B cell (primary cell): ENCODE measurements at places on chromosomes 13 and 19.

- no peak overlapping the region for H3K27ac ChIP-seq
- no peak overlapping the region for H3K4me3 ChIP-seq
- no peaks in the 10 kb centered on the region for H3K4me1 ChIP-seq
- H3K27me3 ChIP-seq, result no peaks in the 10 kb centered on the region
- no peak for DNase-seq
These were observed 41.5 kb upstream of the TSHZ3 start for GRCh38 chr19:31390711-31391110.

- no peak for DNase-seq
- H3K36me3 ChIP-seq, result no peaks in the 10 kb centered on the region
- no peaks in the 10 kb centered on the region for H3K27me3 ChIP-seq
- no peak overlapping the region for H3K27ac ChIP-seq
These were observed 34.8 kb upstream of the NDFIP2 start for GRCh38 chr13:79445968-79446645.

- no peak for DNase-seq
- H3K27ac ChIP-seq, result no peak overlapping the region
- no peaks in the 10 kb centered on the region for H3K36me3 ChIP-seq
- peaks cover 9% of the 10 kb centered on the region for H3K27me3 ChIP-seq
- no peak overlapping the region for H3K4me3 ChIP-seq
These were observed 85.7 kb downstream of the NUFIP1 start for GRCh38 chr13:44903574-44903985.

- no peaks in the 10 kb centered on the region for H3K36me3 ChIP-seq
- H3K4me1 ChIP-seq, result peaks cover 13% of the 10 kb centered on the region
- no peak overlapping the region for H3K4me3 ChIP-seq
These were observed 438.1 kb downstream of the FGF9 start for GRCh38 chr13:22108979-22109378.

GRCh38 chr19:19269952-19270694, 3.0 kb downstream of the TM6SF2 start:
- no peaks in the 10 kb centered on the region for H3K36me3 ChIP-seq
- H3K4me3 ChIP-seq, result no peak overlapping the region
- no peaks in the 10 kb centered on the region for H3K27me3 ChIP-seq

GRCh38 chr19:17996826-17997316, 11.1 kb upstream of the ARRDC2 start:
- no peak overlapping the region for H3K27ac ChIP-seq
- no peaks in the 10 kb centered on the region for H3K27me3 ChIP-seq
- H3K4me3 ChIP-seq, result no peak overlapping the region

- peak; percentile 17 for DNase-seq
- no peak overlapping the region for H3K4me3 ChIP-seq
- no peak overlapping the region for H3K27ac ChIP-seq
These were observed 8.9 kb downstream of the PTGIR start for GRCh38 chr19:46615966-46616365.

DNA sequence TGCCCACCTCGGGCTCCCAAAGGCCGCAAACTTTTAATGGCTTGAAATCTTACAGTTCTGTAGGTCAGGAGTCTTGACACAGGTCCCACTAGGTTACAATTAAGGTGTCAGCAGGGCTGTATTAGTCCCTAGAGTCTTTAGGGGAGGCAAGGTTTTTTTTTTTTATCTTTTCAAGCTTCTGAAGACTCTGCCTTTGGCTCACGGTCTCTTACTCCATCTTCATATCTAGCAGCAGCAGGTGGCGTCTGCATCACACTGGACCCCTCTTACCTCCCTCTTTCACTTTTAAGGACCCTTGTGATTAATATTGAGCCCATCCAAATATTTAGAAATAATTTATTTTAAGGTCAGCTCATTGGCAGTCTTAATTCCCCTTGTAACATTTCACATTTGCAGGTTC, 11.6 kb downstream of the MIR17HG start:
- H3K36me3 ChIP-seq, result peaks cover 18% of the 10 kb centered on the region
- no peaks in the 10 kb centered on the region for H3K4me1 ChIP-seq
- H3K27me3 ChIP-seq, result no peaks in the 10 kb centered on the region
- DNase-seq, result no peak
- H3K4me3 ChIP-seq, result no peak overlapping the region

DNA sequence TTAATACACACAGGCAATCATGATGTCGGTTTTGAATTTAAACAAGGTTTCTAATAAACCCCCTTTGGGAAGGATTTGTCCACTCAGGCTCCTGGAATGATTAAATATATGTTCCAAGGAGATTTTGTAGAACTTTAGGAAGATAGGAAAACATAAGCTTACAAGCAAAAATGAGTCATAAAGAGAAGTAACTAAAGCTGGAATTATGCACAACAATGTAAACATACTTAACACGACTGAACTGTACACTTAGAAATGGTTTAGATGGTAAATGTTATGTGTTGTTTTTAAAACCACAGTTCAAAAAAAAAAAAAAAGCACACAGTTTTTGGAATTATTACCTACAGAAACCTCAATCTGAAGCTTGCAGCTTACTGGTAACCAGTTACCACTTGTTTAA, 304.4 kb downstream of the NALCN start:
- H3K4me1 ChIP-seq, result no peaks in the 10 kb centered on the region
- no peak for DNase-seq
- no peaks in the 10 kb centered on the region for H3K27me3 ChIP-seq
- no peak overlapping the region for H3K27ac ChIP-seq
- no peaks in the 10 kb centered on the region for H3K36me3 ChIP-seq
- H3K4me3 ChIP-seq, result no peak overlapping the region

DNA sequence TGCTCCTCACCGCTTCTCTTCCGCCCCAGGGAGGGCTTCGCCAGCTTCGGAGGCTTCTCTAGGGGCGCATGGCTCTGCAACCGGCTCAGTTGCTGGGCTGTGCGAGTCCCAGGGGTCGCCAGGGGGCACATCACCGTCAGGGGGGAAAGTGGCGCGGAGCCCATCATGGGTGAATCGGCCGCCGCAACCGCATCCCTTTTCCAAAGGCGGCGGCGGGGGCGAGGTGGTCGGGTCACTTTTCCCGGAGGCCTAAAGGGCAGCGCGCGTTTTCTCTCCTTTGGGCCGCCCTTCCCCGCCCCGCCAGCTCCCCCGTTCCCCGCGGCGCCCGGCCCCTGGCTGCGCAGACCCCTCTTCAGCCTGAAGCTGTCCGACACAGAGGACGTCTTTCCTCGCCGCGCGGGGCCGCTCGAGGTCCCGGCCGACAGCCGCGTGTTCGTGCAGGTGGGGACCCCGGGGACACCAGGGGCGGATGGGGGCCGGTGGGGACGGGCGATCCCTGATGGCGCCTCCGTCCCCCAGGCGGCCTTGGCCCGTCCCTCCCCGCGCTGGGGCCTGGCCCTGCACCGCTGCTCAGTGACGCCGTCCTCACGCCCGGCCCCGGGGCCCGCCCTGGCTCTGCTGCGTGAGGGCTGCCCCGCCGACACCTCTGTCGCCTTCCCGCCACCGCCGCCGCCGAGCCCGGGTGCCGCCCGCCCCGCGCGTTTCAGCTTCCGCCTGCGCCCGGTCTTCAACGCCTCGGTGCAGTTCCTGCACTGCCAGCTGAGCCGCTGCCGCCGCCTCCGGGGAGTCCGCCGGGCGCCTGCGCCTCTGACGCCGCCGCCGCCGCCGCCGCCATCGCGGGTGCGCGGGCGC, 1.7 kb downstream of the TGFBR3L start:
- H3K4me3 ChIP-seq, result no peak overlapping the region
- peak; percentile 71 for DNase-seq
- peaks cover 9% of the 10 kb centered on the region for H3K36me3 ChIP-seq
- H3K27me3 ChIP-seq, result no peaks in the 10 kb centered on the region
- peaks cover 51% of the 10 kb centered on the region for H3K4me1 ChIP-seq

GRCh38 chr13:39335721-39336120, 267.3 kb downstream of the LHFPL6 start:
- DNase-seq, result no peak
- no peak overlapping the region for H3K27ac ChIP-seq
- no peaks in the 10 kb centered on the region for H3K4me1 ChIP-seq
- H3K27me3 ChIP-seq, result no peaks in the 10 kb centered on the region

GRCh38 chr13:45422731-45423292, 4.6 kb upstream of the SLC25A30 start:
- H3K27me3 ChIP-seq, result no peaks in the 10 kb centered on the region
- no peaks in the 10 kb centered on the region for H3K4me1 ChIP-seq
- no peak overlapping the region for H3K27ac ChIP-seq
- H3K4me3 ChIP-seq, result no peak overlapping the region
- DNase-seq, result no peak

GRCh38 chr13:44465318-44465717, 91.7 kb downstream of the SERP2 start:
- no peak overlapping the region for H3K27ac ChIP-seq
- H3K36me3 ChIP-seq, result no peaks in the 10 kb centered on the region
- H3K4me1 ChIP-seq, result no peaks in the 10 kb centered on the region
- no peaks in the 10 kb centered on the region for H3K27me3 ChIP-seq

DNA sequence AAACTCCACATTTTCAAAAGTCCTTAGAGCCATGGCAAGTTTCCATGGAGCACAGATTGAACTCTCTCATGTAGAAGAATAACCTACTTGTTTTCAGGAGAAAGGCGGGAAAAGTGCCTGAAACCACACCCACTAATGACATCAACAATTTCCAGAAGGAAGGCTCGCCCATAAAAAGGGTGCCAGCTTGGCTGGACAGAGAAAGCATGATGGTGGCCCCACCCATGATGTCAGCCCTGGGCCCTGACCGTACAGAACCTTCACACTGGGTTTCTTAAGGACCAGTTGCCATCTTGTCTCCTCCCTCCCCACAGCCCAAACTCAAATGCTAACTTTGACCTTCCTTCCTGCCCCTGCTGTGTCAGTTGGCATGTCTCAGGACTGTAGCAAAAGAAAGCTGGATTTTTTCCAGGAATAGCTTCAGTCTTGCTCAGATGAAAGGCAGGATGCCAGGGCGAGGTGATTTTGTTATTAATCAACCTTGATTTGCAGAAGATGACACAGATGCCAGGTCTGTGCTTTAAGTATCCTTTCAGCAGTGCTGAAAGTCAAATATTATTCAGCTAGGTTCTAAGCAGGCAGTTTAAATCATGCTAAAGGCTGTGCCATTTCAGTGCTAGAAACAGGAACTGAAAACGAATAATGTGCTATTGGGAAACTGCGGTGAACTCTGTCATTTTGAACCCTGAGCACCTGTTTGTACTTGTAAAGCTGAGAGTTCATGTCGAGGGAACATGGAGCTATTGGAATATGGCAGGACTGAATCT, 89.5 kb upstream of the RFC3 start:
- peaks cover 35% of the 10 kb centered on the region for H3K4me1 ChIP-seq
- peaks cover 27% of the 10 kb centered on the region for H3K27me3 ChIP-seq
- no peak overlapping the region for H3K4me3 ChIP-seq
- DNase-seq, result peak; percentile 62
- H3K36me3 ChIP-seq, result no peaks in the 10 kb centered on the region

DNA sequence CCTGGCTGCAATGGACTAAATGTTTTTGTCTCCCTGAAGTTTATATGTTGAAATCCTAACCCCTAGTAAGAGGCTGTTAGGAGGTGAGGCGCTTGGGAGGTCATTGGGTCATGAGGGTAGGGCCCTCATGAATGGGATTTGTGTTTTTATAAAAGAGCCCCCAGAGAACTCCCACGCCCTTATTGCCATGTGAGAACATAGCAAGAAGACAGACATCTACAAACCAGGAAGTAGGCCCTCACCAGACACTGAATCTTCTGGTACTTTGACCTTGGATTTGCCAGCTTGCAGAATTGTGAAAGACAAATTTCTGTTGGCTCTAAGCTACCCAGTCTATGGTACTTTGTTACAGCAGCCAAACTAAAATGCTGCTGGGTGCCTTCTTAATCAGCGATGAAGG, 96.1 kb upstream of the SPATA13 start:
- no peaks in the 10 kb centered on the region for H3K36me3 ChIP-seq
- H3K4me1 ChIP-seq, result no peaks in the 10 kb centered on the region
- H3K27me3 ChIP-seq, result no peaks in the 10 kb centered on the region
- no peak overlapping the region for H3K27ac ChIP-seq
- no peak overlapping the region for H3K4me3 ChIP-seq
- no peak for DNase-seq

DNA sequence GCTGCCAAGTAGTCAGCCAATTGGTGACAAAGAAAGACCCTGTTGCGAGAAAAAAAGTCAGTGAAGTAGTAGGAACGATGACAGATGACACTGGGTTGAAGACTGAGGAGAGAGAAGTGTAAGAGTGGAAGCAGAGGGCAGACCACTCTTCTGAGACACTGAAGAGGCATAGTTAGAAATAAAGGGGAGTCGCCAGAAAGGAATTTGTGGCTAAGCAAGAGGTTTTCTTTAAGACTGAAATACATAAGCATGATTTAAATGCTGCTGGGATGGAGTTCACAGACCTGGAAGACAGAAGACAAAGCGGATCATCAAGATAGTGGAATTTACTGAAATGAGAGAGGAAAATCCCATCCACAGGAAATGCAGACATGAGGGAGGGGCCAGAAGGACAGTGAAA, 56.2 kb upstream of the USPL1 start:
- H3K4me1 ChIP-seq, result no peaks in the 10 kb centered on the region
- no peak for DNase-seq
- no peak overlapping the region for H3K27ac ChIP-seq
- no peaks in the 10 kb centered on the region for H3K27me3 ChIP-seq
- no peak overlapping the region for H3K4me3 ChIP-seq

DNA sequence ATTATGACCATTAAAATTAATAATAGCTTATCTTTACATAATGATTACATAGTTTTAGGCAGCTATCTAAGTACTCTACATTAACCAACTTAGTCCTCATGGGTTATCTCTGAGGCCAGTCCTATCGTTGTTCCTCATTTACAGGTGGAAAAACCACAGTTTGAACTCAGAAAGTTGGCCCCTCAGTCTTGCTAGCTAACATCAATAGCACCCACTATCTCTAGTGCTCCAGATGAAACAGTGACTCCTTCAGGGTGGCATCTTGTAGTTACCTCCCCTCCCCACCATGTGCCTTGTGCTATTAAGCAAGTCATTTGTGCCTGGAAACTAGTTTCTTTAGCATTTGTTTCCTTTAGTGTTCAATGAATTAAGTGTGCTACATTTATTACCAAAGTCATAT, 1086.7 kb downstream of the EFNB2 start:
- no peaks in the 10 kb centered on the region for H3K27me3 ChIP-seq
- no peaks in the 10 kb centered on the region for H3K36me3 ChIP-seq
- H3K4me3 ChIP-seq, result no peak overlapping the region
- no peaks in the 10 kb centered on the region for H3K4me1 ChIP-seq
- H3K27ac ChIP-seq, result no peak overlapping the region

DNA sequence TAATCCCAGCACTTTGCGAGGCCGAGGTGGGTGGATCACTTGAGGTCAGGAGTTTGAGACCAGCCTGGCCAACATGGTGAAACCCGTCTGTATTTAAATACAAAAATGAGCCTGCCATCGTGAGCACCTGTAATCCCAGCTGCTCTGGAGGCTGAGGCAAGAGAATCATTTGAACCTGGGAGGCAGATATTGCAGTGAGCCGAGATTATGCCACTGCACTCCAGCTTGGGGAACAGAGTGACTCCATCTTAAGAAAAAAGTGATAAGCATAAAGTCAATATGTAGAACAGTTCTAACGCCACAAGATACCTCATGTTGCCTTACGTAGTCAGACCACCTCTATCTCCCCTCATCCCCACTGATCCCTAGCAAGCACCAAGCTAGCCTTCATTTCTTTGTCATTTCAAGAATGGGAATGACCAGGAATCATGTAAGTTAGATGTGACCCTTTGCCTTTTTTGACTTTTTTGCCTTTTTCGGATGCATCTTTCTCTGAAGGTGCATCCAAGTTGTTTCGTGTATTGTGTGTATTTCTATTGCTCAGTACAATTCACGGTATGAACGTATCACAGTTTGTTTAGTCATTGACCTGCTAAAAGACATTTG, 6.4 kb downstream of the RPL21 start:
- H3K27ac ChIP-seq, result no peak overlapping the region
- no peak overlapping the region for H3K4me3 ChIP-seq
- H3K36me3 ChIP-seq, result no peaks in the 10 kb centered on the region
- no peaks in the 10 kb centered on the region for H3K27me3 ChIP-seq
- no peak for DNase-seq
